NCI-H1048 (cell line): ENCODE measurements at places on chromosomes 6 and 20.

GRCh38 chr6:118712969-118713368 lies 61.6 kb upstream of the CEP85L start:
- DNase-seq, result no peak

DNA sequence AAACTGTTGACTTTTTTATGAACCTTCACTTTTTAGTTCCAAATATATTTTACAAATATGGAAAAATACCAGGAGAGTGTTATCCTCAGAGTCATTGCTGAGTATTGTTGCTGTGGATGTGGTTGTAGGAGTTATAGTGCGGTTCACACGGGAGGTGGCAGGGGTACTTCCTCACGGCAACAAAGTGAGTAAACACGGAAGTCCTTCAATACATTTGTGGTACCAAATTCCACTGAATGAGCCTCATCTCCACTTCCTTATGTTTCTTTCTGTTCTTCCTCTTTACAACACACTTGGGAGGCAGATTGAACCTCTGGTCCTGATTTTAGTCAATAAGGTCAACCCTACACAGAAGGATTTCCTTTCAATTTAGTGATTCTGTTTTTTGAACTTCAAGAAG lies 371.8 kb downstream of the BTBD3 start:
- DNase-seq, result no peak

DNA sequence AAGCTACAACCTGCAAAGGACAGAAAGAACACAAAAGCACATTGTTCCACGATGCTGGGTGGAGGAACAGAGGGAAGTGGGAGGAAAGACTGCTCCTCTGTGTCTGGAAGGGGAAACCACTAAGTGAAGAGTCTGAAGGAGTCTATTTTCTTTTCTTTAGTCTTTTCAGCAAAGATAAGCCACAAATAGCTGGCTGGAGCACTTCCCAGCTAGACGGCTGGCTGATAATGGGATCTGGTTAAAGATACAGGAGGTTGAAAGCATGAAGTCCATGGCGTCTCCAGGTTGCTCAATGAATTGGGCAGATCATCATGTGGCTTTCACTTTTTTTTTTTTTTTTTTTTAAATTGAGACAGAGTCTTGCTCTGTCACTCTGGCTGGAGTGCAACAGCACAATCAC lies 154.0 kb upstream of the KCNG1 start:
- DNase-seq, result no peak

GRCh38 chr20:57370316-57370715 lies 19.3 kb downstream of the RAE1 start:
- DNase-seq, result no peak

- no peak for DNase-seq
Measured at GRCh38 chr20:52577696-52578095, 386.1 kb upstream of the ZFP64 start.

- no peak for DNase-seq
Measured at GRCh38 chr6:120764312-120764711, 570.0 kb downstream of the TBC1D32 start.
